Activated naive CD4-positive, alpha-beta T cell (primary cell): ENCODE measurements at places on chromosomes 7 and 10.

DNA sequence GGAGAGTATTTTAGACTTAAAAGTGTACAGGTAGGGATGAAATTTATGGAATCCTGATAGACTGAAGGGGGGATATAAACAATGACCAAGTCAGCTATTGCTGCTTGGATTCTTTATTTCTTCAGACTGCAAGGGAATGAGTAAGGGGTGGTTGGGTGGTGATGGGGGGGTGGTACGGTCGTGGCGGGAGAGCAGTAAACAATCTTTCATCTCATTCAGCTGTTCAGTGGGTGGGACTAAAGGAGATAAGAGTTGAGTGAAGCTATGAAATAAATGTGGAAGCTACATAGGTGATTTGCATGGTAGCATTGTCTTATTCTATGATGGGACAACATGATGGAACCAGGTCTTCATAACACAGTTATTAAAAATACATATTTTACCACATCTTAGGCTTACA lies 1.8 kb downstream of the SEPTIN7 start:
- no peak for DNase-seq

DNA sequence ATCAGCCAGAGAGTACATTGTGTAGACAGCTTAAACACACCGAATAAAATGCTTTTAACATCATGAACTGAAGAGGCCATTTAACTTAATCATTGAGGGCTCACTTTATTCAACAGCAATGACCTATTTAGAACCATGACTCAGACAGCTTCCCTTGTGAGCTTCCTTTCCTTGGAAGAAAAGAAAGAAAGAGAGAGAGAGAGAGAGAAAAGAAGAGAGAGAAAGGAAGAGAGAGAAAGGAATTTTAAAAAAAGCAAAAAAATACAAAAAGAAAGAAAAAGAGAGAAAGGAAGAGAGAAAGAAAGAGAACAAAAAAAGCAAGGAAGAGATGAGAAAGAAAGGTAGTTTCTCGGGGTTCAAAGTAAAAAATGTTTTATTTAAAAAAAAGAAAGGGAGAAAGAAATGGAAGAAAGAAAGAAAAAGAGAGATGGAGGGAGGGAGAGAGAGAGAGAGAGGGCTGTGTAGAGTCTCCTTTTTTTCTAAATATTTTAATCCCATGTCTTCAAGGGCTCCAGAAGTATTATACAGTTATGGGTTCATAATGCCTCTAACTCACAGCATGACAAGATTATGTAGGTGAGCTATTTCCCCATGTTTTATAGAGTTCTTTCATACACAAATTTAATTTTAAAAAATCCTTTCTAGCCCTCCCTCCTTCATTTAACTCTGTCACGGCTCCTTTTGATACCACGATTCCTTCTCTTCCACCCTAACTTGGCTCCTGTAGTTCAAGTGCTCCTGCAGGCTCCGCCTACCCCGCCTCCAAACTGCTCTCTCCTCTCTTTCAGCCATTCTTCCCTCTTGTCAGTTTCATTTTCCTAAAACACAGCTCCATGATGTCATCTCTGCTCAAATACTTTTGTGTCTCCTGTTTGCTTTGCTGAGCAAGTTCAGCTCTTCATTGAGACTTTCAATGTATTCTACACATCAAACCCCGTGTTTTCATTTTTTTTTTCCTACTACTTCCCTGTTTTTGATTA lies 85.5 kb downstream of the PRTFDC1 start:
- DNase-seq = no peak

GRCh38 chr7:27107391-27108381 lies 5.2 kb upstream of the HOXA2 start:
- no peak for DNase-seq

- no peak for DNase-seq
These were observed 204.8 kb upstream of the MEOX2 start for GRCh38 chr7:15891151-15891881.

GRCh38 chr10:16820421-16820820 lies 3.2 kb upstream of the RSU1 start:
- DNase-seq = no peak

GRCh38 chr10:63266391-63267316 lies 133.5 kb downstream of the NRBF2 start:
- DNase-seq = no peak

DNA sequence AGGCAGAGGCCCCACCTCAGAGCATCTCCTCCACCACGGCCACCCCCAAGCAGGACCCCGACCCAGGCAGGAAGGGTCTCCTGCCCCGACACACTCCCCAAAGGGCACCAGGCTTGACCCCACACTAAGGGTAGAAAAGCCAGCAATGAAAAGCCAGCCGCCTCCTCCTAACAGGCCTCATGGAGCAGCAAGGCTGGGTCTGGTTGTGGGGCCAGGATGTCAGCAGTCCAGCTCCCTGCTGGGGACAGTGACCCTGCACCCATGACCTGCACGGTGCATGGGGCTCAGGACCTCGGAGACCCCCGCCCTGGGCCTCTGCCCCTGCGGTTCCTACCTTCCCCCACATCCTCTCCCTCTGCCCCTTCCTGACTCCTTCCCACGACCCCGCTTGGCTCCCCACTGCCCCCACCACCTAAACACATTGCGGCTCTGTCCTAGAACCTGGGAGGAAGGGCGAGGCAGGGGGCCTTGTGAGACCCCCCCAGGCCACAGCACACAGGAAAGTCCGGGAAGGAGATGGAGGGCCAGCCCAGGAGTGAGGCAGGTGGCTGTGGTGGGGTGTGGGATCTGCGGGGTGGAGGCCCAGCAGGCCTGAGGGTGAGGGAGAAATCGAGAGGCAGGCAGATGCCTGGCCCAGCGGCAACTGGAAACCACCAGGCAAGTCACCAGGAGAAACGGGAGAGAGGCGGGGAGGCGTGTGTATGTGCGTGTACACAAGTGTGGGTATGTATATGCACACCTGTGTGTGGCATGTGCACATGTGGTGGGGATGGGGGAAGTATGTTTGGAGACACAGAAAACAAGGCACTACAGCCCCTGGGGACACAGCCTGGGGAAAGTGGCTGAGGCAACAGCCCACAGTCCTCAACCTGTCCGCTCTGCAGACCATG lies 229.9 kb downstream of the MAD1L1 start:
- no peak for DNase-seq

GRCh38 chr10:78771260-78771659 lies 297.5 kb upstream of the ZMIZ1 start:
- no peak for DNase-seq

DNA sequence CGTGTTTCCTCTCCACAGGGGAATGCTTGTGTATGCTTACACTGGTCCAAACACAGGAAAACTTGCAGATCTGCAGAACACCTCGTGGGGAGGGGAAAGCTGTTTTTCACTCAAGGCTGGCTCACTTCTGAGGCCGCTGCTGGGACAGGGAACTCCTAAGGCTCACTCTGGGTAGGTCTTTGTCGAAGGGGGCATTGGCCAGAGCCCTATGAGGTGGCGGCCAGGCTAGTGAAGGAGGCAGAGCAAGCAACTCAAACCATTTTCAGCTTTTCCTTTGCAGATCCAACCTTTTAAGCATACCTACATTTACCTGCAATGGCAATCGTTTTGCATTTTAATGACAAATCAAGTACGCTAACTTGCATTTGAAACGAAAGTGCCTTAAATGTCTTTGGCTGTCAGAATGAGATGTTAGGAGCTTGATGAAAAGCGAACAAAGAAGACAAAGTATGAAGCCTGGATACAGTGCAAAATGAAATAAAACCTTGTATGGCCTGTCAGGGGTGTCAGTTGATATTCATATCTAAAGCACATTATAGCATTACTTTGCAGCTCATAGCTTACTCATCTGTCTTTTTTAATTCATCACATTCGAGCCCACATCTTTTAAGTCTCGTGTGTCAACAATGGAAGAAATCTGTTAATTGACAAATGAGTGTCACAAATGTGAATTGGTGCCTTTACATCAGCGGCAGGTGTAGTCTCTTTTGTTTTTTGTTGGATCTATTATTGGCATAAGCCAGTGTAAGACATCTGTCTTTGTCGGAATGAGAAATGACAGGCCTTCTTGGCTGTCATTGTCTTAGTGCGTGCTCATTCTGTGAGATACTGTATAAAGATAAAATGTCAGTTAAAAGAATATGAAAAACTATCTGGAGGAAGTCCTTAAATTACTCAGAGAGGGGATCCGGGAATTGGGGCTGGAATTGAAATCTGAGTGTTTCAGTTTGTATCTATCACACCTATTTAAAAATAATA lies 30.5 kb downstream of the LRMDA start:
- DNase-seq = no peak

- DNase-seq = peak; percentile 74
These were observed at the start of gene BAG3 for GRCh38 chr10:119650692-119651513. Gene BAG3 (plus strand): TSS chr10:119651380. CDS start chr10:119651676, 296 bp downstream.

- no peak for DNase-seq
These were observed 118.8 kb downstream of the CUX1 start for GRCh38 chr7:101936223-101936610.

- DNase-seq = no peak
These were observed 274.8 kb downstream of the SEMA3D start for GRCh38 chr7:84912018-84912417.

GRCh38 chr10:86956848-86957448 lies 467 bp downstream of the MMRN2 start:
- DNase-seq = no peak

- DNase-seq = no peak
These were observed 376.8 kb downstream of the EXOC4 start for GRCh38 chr7:133629701-133630100.

DNA sequence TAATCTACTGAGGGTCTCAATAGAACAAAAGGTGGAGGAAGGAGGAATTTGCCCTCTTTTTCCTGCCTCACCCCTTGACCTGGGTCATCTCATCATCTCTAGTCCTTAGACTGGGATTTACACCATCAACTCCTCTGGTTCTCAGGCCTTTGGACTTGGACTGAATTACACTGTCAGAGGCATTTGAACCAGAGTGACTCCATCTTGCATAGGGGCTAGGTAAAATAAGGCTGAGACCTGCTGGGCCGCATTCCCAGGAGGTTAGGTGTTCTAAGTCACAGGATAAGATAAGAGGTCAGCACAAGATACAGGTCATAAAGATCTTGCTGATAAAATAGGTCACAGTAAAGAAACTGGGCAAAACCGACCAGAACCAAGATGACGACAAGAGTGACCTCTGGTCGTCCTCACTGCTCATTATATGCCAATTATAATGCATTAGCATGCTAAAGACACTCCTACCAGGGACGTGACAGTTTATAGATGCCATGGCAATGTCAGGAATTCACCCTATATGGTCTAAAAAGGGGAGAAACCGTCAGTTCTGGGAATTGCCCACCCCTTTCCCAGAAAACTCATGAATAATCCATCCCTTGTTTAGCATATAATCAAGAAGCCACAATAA lies 84.0 kb downstream of the C1GALT1 start:
- DNase-seq = no peak

GRCh38 chr7:45072131-45073030 lies 16.4 kb downstream of the NACAD start:
- DNase-seq = no peak
